ENCODE measurements at places on chromosomes 7 and 10.

GRCh38 chr7:158772916-158773315, 56.4 kb downstream of the ESYT2 start:
- no peak for DNase-seq

GRCh38 chr10:86391986-86392722, 25.6 kb upstream of the GRID1 start:
- no peak for DNase-seq

DNA sequence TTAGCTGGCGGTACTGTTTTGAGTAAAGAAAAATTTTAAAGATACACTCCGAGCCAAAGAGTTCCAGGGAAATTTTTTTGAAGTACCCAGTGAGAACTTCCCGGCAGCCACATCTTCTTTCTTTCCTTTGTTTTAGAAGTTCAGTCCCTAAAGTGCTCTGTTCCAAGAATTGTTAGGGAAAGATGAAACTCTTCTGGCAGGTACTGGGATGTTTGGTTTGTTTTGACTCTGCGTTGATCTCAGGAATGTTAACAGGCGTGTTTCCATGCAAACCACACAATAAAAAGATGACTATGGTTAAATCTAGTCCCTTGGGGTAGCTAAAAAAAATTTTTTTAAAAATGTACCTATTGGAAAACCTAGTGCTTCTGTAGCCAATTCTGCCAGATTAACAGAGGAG, 224.7 kb upstream of the PHYHIPL start:
- no peak for DNase-seq

DNA sequence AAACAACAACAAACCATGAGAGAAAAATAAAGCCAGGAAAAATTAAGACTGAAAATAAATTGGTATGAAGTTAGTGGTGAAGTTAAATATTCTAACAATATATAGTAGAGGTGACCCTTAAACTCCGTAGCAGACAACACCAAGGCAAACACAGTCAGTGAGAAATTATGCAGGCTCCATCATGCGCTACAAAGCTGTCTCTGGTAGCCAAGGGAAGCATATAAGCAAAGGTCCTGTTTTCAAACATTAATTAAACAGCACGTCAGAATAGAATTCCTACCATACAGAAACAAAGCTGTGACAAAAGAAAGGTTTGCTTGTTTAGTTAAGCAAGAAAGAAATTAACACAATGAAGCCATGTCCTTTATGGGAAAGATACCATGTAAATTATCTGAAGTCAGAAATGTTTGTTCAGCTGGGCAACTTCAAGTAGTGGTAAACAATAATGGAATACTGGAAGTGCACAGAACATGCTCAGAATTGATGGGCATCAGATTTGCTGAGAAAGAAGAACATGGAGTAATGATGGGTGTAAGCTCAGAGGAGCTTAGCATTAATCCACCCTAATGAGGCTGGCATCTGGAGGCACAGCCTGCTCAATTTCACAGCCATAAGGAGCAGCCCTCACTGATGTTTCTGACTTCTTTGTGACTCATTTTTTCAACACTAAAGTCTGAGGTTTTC, 75.7 kb downstream of the IGF2BP3 start:
- no peak for DNase-seq

GRCh38 chr7:107388604-107389003, 81.3 kb upstream of the GPR22 start:
- no peak for DNase-seq

DNA sequence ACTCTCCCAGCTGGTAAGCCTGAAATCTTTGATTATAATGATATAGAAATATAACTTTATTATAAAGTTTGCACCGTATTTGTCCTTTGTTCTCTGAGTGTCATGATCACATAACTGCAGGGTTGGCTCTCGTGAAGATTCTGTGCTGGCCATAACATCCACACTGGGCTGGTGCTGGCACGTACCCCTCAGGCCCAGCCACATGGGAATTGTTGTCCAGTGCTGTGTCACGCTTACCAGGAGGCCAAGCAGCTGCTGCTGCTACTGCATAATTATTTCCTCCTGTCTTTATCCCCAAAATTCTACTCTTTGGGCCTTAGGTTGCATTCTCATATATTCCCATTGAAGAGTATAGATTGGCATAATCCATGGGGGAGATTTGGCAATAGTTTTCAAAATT, 20.8 kb upstream of the UCN3 start:
- no peak for DNase-seq

GRCh38 chr7:146878901-146879300, 762.3 kb downstream of the CNTNAP2 start:
- no peak for DNase-seq
